ENCODE measurements at places on chromosomes 5 and 9.

DNA sequence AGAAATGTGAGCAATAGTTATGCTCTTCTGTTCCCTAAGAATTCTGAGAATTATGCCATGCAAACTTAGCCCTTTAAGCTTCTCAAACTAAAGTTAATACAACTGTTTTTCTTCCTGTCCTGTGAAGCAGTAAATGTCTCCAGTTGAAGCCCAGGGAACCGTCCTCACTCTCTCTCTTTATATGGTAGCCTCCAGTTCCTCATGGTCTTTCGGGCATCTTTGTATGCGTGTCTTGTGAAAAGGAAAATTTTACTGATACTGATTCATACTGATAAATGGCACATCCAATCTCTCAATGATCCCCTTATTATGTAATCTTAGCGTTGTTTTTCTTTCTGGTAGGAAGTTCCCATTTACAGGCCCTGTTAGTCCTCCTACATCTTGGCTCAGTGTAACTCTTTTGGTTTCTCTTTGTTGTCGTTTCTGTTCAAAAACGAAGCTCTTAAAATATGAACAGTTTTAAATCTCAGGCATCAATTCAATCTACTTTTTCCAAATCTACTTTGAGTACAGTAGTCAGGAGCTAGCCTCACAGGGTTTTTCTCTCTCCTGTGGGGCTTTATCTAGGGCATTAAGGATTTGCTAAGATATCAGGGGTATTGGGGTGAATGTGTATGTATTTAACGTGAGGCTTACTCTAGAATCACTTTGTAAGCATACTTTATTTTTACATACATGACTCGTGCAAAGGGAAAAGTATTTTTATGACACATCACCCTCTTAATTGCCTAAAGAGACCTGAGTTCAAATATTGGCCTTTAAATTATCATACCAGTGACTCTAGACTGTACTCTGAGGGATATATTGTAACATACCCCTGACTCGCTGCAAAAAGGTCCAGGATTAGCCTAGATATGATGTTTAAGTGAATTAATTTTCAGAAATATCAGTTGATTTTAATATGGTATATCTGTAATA lies 258.0 kb downstream of the NR3C1 start:
- DNase-seq: no peak

- no peak for DNase-seq
These were observed 134.6 kb upstream of the VLDLR start for GRCh38 chr9:2486988-2487387.

DNA sequence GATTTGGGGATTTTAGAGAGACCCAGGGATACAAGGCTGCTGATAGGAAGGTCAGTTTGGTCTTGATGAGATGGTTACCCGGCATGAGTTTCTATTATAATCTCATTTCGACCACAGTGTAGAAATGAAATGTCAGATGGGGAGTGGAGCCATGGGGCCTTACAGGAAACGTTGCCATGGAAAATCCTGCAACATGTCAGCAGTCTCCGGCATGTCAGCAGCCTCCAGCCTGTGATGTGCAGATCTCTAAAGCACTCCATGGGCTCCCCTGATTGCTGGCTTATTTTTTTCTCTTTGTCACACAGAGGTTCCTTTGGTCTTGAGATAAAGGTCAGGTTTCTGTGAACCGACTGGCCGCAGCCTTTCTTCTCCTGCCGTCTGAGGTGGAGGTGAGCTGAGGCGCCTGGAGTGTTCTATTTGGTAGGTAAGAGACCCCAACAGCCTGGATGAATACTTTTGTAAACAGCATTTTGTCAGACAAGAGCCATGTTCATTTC lies 208.7 kb upstream of the DAP start:
- no peak for DNase-seq

- DNase-seq: peak; percentile 27
These were observed 272.7 kb upstream of the PANK3 start for GRCh38 chr5:168851902-168852321.

DNA sequence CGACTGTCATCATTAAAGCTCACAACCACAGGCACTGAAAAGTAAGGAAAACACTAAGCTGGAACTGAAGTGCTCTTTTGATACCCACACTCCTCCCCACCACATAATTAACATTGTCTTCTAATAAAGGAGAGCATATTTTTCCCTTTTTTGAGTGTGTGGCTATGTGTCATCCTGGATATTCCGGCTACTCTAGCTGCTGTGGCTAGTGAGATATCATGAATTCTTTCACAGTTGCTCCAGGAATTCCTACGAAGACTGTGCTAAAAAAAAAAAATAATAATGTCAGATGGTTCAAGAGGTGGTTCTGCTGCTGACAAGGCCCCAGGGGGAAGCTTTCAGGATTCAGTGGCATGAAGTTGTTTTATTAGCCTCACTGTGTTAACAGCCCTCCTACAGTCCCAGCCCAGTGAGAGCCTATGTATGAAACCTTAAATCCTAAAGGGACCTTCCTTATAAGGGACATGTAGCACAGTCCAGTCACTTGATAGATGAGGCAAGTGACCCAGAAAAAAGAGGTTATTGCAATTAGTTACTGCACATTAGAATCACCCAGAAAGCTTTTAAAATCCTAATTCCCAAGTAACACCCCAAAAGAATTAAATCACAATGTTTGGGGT lies 46.6 kb downstream of the TMEM252 start:
- no peak for DNase-seq

- no peak for DNase-seq
These were observed 36.4 kb downstream of the ADAMTS12 start for GRCh38 chr5:33855396-33855795.

DNA sequence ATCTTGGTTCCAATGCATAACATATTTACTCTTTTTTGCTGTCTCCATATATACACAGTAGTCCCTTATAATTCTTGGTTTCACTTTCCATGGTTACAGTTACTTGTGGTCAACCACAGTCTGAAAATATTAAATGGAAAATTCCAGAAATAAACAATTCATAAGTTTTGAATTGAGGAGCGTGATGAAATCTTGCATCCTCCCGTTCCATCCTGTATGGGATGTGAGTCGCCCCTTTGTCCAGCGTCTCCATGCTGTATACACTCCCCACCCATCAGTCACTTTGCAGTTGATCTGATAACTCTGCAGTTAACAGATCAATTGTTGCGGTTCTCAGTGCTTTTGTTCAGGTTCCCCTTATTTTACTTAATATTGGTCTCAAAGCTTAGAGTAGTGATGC lies 11.5 kb upstream of the FAF2 start:
- DNase-seq: no peak

DNA sequence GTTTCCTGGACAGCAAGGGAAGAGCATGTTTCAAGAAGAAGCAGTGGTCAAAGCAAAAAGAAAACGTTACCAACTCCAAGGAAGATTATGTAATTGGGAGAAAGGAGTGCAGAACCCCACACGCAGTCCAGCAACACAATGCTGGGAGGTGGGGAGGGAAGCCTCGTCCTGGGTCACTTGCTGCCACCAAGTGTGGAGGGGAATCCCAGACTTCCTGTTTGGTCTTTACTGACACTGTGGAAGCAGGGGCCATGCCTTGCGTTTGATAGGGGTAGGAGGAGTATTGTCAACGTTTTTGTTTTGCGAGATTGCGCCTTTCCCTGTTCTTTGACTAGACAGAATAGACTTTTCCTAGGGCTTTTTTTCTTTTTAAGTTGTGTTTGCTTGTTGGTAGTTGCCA lies 421.0 kb downstream of the KDM4C start:
- DNase-seq: no peak

DNA sequence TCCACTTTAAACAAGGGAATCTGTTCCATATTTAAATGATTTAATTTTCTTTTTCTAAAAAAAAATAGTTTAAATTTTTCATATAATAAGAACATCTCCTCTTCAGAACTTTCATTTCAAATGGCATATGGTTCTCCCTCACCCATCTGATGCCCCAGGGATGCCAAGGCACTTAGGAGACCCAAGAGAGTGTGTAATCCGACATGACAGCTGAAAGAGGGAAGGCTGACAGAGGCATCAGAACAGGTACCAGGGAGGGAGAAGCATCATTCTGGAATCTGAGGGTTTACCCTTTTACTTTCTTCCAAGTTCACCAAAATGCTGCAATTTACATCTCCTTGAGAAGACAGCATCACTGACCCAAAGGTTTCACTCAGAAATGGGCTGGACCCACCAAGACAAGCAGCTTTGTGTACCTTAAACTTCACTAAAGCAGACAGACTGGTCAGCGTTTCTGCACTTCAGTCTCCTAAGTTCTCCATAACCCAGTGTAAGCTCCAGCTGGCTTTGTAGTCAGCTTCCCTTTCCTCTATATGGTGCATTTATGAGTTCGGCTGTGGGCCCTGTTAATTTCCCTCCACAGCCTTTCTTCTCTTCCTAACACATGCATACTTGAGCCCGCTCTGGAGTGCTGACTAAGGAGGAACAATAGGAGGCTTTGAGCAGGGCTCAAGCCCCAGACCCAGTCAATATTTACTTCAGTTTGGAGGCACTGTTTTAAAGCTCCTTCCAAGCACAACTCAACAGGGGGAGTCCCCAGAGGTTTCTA lies 17.7 kb downstream of the EFNA5 start:
- DNase-seq: no peak

GRCh38 chr5:151219789-151220188 lies 4.1 kb downstream of the CCDC69 start:
- no peak for DNase-seq

DNA sequence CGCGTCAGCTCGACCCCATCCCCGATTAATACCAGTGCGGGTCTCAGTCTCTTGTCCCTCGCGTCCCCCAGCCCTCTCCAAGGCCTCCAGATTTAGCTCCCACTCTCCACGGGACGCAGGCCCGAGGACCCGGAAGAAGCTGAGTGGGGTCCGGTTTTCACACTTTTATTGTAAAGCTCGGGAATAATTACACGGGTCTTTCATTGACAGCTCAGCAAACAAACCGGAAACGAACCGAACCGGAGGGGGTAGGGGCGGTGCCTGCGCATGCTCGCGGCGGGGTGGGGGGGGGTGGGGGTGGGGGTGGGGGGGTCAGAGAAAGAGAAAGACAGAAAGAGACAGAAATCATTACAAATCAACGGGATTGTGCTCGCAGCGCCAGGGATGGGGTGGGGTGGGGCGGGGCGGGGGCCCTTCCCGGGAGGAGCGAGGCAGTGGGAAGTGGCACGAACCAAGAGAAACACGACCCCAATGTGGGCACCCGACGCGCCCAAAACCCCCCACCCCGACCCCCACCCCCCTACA lies 27.9 kb downstream of the PCDH1 start:
- DNase-seq: peak; percentile 61

GRCh38 chr5:156473269-156473908 lies 146.4 kb downstream of the SGCD start:
- DNase-seq: no peak

DNA sequence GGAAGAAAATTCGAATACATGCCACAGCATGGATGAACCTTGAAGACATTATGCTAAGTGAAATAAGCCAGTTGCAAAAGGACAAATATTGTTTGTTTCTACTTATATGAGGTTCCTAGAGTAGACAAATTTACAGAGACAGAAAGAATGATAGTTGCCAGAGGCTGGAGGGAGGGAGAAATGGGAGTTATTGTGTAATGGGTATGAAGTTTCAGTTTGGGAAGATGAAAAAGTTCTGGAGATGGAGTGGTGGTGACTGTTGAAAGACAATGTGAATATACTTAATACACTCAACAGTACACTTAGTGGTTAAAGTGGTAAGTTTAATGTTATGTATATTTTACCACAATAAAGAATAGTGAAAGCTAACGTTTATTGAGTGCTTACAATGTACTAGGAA lies 99.6 kb upstream of the SLC44A1 start:
- no peak for DNase-seq

DNA sequence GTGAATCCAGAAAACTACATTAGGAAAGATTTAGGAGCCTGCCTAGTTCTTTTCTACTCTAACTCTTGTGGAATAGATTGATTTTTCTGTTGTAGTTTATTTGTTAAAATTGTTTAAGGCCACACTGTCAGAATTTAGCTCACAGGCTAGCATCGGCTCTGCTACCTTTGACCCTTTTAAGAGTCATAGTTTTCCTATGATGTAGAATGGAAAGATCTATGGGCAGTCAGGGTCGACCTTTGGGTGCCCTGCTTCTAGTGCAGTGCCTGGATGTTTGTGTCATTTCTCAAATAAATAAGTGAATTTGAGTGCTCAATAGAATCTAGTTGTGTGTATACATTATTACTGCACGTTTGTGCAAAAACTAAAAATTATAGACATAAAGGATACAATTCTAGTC lies 38.7 kb downstream of the BASP1 start:
- DNase-seq: no peak

- DNase-seq: no peak
These were observed 49.5 kb downstream of the DAP start for GRCh38 chr5:10711562-10711961.

DNA sequence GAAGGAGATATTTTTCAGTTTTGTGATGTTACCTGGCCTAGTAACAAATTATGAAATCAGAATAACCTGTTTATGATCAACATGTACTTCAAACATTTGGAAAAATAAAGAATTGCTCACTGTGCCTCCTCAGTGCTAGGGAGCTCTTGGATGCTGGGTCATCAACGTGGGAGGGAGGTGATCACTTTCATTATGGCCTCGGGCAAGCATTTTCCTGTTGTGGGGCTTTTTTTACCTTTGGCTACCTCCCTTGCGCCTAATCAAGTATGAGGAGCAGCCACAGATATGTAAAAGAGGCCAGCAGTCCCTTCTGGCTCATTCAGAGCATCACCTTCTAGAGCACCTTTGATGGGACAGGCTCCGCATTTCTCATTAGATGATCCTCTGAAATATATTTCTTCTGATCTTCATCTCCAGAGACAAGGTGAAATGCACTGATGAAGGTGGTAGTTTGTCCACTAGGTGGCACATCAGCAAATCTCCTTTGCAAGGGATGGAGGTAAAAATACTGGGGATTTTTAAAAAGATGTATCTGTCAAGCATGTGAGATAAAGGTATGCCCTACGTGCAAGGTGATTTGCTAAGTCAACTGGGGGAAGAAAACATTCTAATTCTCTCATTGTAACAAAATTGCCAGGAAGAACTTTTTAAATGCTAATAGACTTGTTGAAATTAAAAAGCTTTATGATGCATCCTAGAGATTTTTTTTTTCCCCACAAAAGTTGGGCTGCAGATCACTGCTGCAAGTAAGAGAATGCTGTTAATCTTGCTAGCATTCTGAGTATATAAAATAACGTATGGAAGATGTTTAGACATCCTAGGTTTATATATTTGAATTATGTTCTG lies 218.2 kb downstream of the MAST4 start:
- peak; percentile 42 for DNase-seq

DNA sequence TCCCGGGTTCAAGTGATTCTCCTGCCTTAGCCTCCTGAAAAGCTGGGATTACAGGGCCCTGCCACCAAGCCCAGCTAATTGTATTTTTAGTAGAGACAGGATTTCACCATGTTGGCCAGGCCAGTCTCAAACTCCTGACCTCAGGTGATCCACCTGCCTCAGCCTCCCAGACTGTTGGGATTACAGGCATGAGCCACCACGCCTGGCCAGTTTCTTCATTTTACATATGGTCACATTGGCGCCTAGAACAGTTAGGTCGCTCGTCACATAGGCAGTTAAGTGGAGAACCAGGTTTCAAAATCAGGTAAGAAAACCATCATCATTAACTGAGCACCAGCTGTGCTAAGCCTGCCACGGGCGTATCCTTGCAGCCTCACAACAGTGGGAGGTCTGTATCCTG lies 36.1 kb downstream of the OLFML2A start:
- DNase-seq: no peak

GRCh38 chr9:114962809-114963208 lies 32.4 kb upstream of the TNFSF8 start:
- DNase-seq: no peak
